Stimulated activated CD4-positive, alpha-beta T cell treated with anti-CD3 and anti-CD28 coated beads, Interleukin-2, amount 100 ng/mL, for 24 hours (primary cell): ENCODE measurements at places on chromosomes 6 and 20.

- peak; percentile 10 for DNase-seq
These were observed 98.0 kb downstream of the SNAP25 start for GRCh38 chr20:10316582-10316981.

- DNase-seq: no peak
These were observed 3.7 kb downstream of the TFAP2D start for GRCh38 chr6:50716899-50717509.

DNA sequence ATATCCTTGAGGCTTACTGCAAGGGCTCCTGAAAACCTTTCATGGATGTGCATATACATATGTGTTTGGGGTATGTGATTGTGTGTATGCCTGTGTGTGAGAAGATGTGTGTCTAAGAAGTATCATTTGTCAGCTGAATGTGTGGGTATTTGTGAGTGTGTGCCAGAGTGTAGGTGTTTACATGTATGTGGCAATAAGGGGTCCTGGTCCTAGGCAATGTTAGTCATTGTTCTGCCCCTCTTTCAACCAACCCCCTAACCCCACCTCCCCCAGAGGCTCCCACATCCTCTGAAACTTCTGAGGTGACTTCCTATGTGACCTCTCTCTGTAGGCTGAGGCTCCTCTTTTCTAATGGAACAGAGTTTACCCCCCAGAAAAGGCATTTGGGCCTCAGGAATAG is 186.4 kb downstream of the LRFN2 start:
- no peak for DNase-seq

GRCh38 chr6:157561929-157562810 is 181.2 kb downstream of the ZDHHC14 start:
- no peak for DNase-seq

DNA sequence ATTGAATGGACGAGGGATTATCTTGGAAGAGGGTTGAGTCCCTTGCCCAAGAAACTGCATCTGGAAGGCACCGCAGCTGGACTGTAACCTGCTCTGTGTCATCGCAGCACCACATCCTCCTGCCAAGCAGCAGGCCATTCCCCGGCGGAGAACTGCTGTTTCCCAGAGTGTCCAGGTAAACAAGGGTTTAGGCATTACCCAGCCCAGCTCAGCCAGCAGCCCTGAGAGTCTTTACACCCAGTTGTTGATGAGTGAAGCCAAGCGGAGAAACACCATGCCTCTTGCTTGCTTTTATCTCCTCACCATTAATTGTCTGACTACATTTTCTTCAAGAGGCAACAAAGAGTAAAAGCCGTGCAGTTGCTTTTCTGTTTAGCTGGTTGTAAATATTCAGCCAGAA is 104.1 kb downstream of the CDH4 start:
- no peak for DNase-seq

GRCh38 chr6:63636518-63637021 is 968 bp downstream of the PHF3 start:
- peak; percentile 75 for DNase-seq

DNA sequence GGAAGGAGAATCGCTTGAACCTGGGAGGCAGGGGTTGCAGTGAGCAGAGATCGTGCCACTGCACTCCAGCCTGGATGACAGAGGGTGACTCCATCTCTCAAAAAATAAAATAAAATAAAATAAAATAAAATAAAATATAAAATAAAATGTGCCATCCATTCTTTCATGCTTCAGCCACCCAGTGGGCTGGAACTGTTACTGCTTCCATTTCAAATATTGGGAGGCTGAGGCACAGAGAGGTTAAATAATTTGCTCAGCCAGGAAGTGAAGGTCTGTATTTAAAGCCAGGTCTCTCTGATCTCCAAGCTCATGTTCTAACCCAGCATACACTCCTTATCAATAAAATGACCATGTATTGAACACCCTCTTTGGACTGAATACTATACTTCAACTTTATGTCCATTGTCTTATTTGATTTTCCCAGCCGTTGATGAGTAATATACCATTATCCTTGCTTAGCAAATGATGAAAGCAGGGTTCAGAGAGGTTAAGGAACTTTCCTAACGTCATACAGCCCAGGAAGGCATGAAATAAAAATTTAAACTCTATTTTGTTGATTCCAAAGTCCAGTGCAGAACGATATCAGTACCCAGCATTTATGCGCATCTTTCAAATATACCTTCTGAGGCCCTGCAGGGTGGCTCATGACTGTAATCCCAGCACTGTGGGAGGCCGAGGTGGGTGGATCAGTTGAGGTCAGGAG is 25.8 kb upstream of the SLC9A8 start:
- no peak for DNase-seq

- DNase-seq: no peak
These were observed 55.3 kb upstream of the CEP85L start for GRCh38 chr6:118706702-118707101.

DNA sequence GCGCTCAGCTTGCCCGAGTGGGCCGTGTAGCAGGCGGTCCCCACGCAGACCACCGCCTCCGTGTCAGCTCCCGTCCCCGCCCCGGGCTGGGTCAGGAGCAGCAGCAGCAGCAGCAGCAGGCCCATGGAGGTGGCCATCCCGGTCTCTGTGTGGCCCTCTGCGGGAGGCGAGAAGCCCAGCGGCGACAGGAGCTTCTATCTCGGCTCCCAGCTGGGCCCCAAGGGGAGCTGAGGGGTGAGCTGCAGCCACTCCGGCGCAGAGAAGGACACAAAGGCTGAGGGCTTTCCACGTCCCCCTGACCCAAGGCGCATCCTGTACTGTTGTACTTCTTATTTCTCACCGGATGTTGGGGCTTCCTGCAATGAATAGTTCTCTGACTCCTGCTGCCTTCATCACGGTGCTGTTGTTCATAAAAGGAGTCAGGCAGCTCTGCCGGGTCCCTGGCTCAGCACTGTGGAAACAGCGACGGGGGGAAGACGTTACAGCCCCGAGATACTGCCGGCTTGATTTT is at the start of gene CD93:
Gene CD93, minus strand, starts transcription at position 269 of the 511 bp plus-strand sequence. Its CDS starts 132 bp downstream, at position 137.
- DNase-seq: no peak

DNA sequence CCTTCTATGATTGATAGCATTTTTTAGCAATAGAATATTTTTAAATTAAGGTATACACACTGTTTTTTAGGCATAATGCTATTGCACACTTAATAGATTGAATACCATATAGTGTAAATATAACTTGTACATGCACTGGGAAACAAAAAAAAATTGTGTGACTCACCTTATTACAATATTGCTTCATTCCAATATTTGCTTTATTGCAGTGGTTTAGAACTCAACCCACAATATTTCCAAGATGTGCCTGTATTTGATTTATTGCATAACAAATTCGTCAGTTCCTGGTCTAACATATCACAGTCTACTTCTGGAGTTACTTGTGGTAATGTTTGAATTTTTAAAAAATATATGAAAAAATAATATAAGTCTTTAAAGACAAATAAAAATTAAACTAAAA is 41.9 kb upstream of the DEFB112 start:
- no peak for DNase-seq

DNA sequence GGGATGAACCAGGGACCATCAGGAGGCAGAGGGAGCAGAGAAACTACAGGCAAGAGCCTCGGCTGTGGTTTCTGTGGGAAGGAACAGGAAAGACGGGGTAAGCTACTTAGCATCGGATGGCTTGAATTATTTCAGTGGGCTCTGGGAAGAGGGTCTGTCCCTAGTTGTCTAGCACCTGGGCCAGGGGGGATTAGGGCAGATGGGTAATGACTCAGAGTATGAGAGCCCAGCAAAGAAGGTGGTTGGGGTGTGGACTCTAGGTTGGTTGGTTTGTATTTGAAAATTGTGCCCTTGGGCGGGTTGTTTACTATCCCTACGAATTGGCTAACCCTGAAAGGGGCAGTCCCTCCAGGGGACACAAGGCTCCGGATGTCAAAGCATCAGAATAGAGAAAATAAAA is 148.5 kb upstream of the TAB2 start:
- no peak for DNase-seq

DNA sequence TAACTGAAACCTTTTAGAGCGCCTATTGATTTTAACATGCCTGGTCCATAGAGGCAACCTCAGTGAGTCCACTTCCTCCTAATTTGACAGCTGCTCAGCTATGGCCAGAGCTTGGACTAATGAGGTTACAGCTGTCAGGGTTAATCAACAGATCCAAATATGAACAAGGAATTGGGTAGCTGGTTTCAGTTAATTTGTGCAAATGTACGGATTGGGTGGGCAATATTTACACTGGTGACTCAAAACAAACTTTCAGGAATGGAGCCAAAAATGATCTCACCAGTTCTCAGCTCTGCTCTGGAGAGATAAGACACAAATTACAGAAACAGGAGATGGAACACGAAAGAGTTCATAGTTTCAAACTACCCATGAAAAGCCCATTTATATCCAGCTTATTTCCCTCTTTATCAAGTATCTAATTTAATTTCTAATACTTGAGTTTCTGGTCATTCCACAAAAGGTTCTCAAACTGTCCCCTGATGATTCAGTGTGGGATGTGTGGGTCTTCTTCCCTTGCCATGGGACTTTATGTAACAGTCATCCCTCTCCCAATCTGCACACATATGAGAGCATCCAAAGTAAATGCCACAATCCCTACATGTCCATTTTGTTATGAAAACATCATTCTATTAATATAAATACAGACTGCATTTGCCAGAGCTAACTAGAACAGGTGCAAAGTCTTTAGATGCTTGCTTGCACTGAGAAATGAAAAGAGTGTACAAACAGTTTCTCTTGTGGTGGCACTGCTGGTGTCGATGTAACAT is 149.9 kb downstream of the RPS12 start:
- DNase-seq: no peak

GRCh38 chr6:108438918-108439317 is 121.8 kb upstream of the FOXO3 start:
- DNase-seq: no peak

DNA sequence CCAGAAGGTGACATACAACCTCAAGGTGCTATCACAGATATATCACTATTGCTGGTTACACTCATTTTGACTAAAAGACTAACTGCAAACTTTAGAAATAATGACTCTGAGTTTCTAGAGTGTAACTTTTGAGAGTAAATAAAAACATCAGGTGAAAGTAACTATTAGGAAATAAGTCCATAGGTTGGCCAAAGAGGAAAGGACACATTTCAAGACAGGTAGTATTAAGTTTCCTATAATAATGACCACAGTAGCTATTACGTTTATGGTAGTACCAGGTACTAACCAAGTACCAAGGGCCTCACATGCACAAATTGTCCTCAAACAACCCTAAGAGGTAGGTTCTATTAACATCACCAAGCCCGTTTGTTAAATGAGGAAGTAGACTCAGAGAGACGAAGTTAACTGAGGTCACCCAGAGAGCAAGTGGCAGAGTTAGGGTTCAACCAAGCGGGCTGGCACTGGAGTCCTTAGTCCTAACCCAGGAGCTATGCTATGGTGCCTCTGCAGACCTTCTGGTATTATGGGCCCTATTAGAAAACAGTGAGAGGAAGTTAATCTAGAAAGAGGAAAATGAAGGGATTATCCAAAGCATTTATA is 36.8 kb downstream of the HEBP2 start:
- no peak for DNase-seq

DNA sequence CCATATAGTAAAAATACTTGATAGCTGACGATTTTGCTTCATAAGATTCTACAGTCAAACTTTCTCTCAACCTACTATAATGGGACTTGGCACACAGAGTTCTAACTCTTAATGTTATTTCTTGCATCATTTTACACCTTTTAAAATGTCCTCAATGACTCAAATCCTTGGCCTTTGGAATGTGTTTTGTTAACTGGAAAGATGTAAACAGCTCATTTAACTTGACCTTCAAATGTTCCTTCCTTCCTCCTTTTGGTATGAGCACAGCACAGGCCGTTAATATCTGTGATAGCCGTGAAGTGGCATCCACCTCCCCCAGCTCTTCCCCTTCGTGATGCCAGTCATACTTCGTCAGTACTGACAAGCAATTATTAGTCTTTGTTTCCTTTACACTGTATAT is 972.0 kb upstream of the CITED2 start:
- no peak for DNase-seq

DNA sequence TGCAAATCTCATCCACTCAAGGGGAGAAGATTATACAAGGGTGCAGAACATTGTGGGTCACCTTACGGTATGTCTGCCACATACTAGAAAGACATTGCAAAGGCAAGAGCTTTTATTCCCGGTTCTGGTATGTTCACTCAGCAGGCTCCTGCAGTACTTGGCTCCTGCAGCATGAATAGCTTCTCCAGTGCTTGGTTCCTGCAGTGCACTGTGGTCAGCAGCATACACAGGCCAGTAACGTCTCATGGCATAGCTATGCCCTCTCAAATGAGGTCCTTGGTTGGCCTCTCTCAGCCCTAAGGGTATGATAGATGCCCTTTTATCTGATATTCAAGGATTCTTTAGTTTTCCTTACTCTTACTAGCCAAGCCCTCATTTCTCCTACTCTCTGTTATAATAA is 12.6 kb downstream of the TCP11 start:
- no peak for DNase-seq

DNA sequence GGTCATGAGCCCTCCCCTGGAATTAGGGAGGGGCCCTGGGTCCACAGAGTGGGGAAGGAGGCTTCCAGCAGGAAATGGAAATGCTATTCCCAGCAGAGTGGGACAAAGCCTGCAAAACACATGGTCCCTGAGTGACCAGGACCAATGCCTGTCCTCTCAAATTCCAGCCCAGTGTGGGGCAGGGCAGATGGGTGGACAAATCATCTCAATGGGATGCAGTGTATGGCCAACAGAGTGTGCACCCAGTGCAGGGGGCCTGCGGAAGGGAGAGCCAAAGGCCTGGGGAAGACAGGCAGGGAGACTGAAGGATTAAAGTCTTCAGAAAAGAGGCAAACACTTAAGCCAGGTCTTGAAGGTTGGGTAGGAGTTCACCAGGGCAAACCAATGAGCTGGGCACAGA is 28.7 kb upstream of the PHACTR3 start:
- no peak for DNase-seq

- no peak for DNase-seq
These were observed 69.4 kb upstream of the NNAT start for GRCh38 chr20:37451616-37452015.

- DNase-seq: no peak
These were observed 11.7 kb downstream of the ARFGEF2 start for GRCh38 chr20:48933017-48933766.

- peak; percentile 35 for DNase-seq
These were observed 66.2 kb downstream of the ARMC2 start for GRCh38 chr6:108914235-108915022.

GRCh38 chr6:150145830-150146229 is 3.0 kb downstream of the PPP1R14C start:
- no peak for DNase-seq

GRCh38 chr6:155292711-155293110 is 21.6 kb downstream of the TFB1M start:
- no peak for DNase-seq

GRCh38 chr20:63258781-63259180 is 4.5 kb upstream of the NKAIN4 start:
- no peak for DNase-seq

GRCh38 chr20:50246367-50247195 is 56.0 kb downstream of the CEBPB start:
- DNase-seq: no peak

GRCh38 chr20:910870-911770 is 5.0 kb downstream of the ANGPT4 start:
- no peak for DNase-seq

DNA sequence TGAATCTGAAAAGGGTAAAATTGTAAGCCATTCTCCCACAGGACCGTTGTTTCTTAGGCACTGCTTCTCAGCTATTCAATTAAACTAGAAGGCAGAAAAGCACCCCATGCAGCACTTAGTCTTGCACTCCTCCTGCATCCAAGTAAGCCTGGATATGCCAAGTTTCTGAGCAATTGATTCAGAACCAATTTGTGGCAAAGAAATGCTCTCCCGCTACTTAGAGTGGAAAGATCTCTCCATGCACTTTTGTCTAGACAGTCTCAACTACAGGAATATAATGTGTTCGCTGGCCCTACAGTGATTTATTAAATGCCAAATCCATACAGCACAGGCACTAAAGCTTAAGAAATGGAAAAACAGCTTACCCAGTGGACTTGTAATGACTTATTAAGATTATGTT is 338.5 kb downstream of the HACE1 start:
- DNase-seq: no peak
